ENCODE measurements at places on chromosomes 4 and X. TPM values are rescaled to one million over a fixed set of nuclear protein-coding genes. Genes with fewer than 3 reads are reported as not detected.

GRCh38 chr4:107599841-107600240, 120.2 kb downstream of the PAPSS1 start:
- no peak for DNase-seq

NAT8L gene
- total RNA-seq: 0.09 TPM

SPANXN2 gene
- total RNA-seq: not detected

FSTL5 gene
- not detected for total RNA-seq

DNA sequence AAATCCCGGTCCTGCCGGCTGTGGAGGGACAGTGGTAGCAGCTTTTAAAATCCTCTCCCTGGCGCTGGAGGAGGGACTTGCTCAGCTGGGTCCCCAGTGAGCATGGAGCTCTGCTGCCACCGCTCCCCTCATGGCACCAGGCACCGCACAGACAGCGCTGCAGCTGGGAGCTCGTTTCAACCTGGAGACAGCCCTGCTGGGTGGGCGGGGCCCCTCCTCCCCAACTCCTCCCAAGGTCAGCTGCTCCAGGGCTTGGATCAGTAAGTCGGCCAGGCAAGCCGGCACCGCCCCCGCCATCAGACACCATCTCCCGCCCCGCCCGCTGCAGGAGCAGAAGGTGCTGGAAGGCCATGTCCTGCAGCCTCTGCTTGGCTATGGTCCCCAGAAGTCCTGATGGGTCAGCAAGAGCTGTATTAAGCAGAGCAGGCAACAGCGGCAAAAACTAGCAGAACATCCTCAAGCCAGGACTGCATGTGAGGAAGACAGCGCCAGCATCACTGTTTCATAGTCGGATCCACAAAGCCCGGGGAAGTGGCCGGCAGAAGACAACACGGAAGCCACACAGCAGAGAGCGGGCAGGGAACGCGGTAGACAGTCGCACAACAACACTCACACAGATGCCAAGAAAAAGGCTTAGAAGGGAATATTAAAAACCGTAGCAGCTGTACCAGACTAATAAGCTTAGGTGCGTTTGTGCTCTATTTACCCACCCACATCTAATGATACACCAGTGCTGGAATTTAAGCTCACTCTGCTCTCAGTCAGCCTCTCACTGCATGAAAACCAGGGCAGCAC, 16.2 kb downstream of the ZFYVE28 start:
- peak; percentile 36 for DNase-seq

DNA sequence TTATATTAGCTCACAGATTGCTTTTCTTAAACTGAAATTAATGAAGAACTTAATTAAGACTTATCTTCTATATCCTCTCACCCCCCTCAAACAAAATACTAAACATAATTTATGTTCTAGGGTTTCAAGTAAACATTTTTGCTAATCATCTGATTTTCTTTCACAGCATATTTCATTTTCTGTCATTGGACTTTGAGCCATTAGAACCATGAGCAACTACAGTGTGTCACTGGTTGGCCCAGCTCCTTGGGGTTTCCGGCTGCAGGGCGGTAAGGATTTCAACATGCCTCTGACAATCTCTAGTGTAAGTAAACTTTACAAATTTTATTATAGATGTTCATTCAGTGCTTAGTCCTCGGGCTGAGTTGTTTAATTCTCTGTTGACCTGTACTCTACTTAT, 3.3 kb downstream of the PDLIM5 start:
- peak; percentile 86 for DNase-seq

DACH2 gene
- total RNA-seq: not detected

DNA sequence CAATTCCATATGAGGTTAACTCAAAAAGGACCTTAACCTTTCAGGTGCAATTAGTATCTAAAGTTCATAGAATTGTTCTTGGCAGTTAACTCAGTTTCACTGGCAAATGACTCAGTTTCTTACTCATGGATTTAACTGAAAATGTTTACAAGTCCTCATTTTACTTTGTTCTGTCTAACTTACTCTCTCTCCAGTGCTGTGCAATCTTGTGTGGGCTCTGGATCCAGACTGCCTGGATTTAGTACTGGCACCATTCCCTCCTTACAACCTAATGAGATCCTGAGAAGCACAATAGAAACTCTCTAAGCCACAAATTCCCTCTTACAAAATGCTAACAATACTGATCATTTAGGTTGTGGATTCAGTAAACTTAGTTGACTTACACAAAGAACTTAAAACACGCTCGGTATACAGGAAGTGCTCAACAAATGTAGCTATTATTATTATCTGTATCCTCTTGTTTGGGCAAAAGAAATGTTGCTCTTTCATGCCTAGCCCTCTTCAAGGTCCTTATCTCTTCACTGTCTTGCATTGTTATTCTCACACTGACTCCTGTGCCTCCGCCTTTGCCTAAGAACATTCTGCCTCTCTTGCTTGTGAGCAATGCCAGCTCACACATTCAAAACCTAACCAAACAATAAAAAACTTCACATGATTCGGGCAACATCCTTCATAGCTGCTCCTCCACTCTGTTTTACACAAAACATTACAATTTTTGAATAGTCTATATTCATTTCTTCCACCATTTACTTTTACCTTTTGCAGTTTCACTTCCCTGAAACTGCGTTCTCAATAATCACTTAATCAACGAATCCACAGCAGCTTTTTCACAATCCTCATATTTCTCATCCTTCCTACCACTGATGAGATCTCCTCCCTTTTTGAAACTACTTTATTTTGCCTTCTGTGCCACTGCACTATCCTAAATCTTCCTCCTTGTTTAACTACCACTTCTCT, 91.8 kb downstream of the PDE5A start:
- DNase-seq: peak; percentile 80

- DNase-seq: no peak
Observed at GRCh38 chrX:131918839-131919238, 104.3 kb upstream of the STK26 start.

- DNase-seq: no peak
Observed at GRCh38 chr4:85154591-85154990, 188.1 kb upstream of the WDFY3 start.

- peak; percentile 87 for DNase-seq
Observed at GRCh38 chr4:121717680-121718237, 21.0 kb upstream of the ANXA5 start.

GRCh38 chrX:131854581-131854980, 168.5 kb upstream of the STK26 start:
- peak; percentile 10 for DNase-seq

- peak; percentile 70 for DNase-seq
Observed at GRCh38 chr4:40579983-40580382, 49.7 kb downstream of the RBM47 start.

DNA sequence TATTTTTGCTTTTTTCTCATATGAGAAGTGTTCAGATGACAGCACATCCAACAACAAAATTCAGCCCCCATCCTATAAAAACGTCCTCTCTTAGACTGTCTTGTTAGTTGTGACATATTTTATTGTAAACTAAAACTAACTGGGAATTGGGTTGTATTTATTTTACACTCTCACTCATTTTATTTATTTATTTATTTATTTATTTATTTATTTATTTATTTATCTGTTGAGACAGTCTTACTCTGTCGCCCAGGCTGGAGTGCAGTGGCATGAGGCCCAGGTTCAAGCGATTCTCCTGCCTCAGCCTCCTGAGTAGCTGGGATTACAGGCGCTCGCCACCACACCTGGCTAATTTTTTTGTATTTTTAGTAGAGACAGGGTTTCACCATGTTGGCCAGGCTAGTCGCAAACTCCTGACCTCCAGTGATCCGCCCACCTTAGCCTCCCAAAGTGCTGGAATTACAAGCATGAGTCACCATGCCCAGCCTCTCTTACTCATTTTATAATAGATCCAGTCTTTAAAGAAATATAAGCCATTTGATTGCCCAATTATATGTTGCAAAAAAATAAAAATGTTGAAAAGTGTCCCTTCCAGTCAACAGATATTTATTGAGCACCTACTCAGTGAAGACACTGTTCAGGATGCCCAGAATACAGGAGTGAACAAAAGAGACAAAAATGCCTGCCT, 44.6 kb downstream of the PALLD start:
- peak; percentile 58 for DNase-seq

PHOX2B gene
- total RNA-seq: not detected

CNGA2 gene
- total RNA-seq: not detected

- peak; percentile 63 for DNase-seq
Observed at GRCh38 chrX:129523079-129523911, at the start of gene SMARCA1. TSS of gene SMARCA1 (minus strand) at chrX:129523490. CDS start at chrX:129523370, 120 bp downstream.

Measured in fibroblast of the aortic adventitia (primary cell).